Stimulated activated CD4-positive, alpha-beta T cell treated with anti-CD3 and anti-CD28 coated beads, Interleukin-1b, Interleukin-23, amount 100 ng/mL, for 48 hours (primary cell): ENCODE measurements at places on chromosomes 4 and X.
A peak's percentile ranks its signal among the peaks of the same experiment; 100 is the strongest.

DNA sequence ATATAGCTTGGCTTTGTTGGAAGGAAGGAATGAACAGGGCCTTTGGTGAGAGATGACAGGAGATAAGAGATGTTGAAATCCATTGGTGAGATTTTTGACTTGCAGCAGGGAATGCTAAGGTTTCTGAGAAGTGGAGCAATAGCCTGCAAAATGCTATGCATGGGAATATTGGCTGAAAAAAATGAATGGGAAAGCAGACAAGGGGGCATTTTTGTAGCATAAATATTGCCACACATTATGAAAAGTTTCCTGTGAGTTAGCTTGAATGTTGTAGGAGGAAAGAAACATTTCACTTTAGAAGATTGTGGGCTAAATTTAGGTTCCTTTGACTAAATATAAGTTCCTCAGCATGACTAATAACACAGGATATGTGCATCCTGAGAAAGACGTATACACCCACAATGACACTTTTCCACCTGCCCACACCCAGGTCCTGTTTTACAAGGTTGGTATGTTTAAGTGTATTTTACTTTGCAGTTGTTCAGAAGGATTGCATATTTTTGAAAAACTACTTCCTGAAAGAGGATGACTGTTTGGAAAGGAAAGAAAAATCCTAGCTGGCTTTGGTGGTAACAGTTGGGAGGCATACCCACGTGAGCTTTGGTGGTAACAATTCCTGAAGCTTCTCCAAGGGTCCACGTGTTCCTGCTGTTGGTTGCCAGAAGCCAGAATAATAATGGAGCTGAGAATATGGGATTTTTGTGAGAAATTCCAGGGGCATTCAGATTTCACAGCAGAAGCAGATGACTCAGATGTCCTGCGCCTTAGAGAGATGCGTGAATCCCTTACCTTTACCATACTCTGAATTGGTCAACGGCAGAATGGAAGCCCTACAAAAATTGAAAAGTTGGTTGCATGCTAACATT lies 28.5 kb downstream of the PHEX start:
- peak; percentile 28 for DNase-seq

GRCh38 chrX:23907111-23907497 lies 634 bp downstream of the APOO start:
- DNase-seq = no peak

DNA sequence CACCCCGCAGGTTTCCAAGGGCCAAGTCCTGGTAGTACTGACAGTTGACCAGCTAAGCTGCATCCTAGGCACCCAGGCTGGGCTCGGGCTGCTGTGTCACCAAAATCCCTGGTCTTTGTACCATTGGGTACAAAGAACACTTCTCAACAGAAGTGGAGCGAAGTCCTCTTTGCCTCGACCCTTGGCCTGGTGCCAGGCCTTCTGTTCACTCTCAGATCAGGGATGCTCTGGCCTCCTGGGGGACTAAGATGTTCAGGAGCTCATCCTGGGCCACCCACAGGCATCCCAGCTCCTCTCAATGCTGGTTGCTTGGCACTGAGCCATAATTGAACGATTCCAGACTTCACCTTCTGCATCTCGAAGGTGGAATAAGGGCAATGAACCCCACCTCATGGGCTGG lies 13.8 kb upstream of the SLC2A9 start:
- DNase-seq = no peak

DNA sequence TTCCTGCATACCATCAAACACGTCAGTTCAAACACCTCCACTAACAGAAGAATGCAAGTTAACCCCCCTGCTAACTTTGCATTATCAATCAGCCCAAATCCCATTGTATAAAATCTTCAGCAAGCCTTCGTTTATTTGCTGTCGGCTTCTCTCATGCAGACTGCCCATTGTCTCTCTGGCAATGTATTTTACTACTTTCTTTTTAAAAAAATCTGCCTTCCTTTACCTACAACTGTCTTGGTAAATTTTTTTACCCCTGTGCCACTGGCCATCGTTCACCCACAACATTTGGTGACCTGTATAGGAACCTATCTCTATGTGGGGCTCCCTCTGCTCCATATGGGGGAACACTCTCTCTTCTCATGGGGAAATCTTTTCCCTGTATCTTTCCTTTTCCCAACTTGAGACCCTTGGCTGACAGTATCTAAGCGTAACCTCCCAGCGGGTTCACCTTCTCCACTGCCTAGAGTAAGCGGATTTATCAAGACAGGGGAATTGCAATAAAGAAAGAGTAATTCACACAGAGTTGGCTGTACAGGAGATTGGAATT lies 244.6 kb downstream of the CPXCR1 start:
- no peak for DNase-seq

GRCh38 chrX:49191574-49192011 lies 5.4 kb upstream of the PRICKLE3 start:
- peak; percentile 24 for DNase-seq

DNA sequence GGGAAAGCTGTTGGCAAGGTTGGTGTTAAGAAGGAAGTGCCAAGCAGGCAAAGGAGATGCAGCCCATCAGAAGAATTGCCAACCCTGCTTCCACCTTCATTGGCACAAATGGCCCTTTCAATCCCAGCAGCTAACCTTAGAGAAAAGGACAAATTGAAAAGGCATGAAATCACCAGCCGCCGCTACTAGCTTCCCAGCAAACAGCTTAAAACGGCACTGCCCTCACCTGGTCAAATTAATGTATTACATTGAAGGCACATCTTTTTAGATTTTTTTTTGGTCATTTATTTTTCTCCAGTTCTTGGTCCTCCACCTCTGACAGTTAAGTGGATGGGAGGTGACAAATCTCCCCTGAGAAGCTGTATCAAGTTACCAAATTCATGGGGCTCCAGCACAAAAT lies 51.0 kb upstream of the NHSL2 start:
- DNase-seq = peak; percentile 8

- DNase-seq = no peak
Measured at GRCh38 chr4:64747919-64748715, 338.9 kb upstream of the TECRL start.

GRCh38 chrX:135543924-135544323 lies 23.5 kb downstream of the INTS6L start:
- peak; percentile 19 for DNase-seq

- no peak for DNase-seq
Measured at GRCh38 chr4:109902559-109903251, 10.0 kb upstream of the EGF start.

- DNase-seq = no peak
Measured at GRCh38 chr4:74890341-74890740, 42.6 kb upstream of the PARM1 start.
